AG04450 (cell line): ENCODE measurements at places on chromosomes 4 and X. TPM values are rescaled to one million over a fixed set of nuclear protein-coding genes. Genes with fewer than 3 reads are reported as not detected.

Gene FMR1NB
- not detected in 2 replicates for polyA plus RNA-seq

Gene CYP2U1
- polyA plus RNA-seq: 5.2 and 6.3 TPM in 2 replicates

Gene PDGFC
- 66.8 and 72.7 TPM in 2 replicates for polyA plus RNA-seq

Gene MAP3K15
- 0.35 and 0.38 TPM in 2 replicates for polyA plus RNA-seq

Gene SOX3
- not detected in 2 replicates for polyA plus RNA-seq

Gene TMEM150C
- polyA plus RNA-seq: 0.06 and 0.11 TPM in 2 replicates

Gene CFAP299
- polyA plus RNA-seq: 1.4 and 1.9 TPM in 2 replicates

Gene ZCCHC4
- polyA plus RNA-seq: 11.4 and 13.1 TPM in 2 replicates

Gene EGF
- polyA plus RNA-seq: 0.14 TPM in 2 replicates

Gene ELK1
- polyA plus RNA-seq: 22.4 and 24.1 TPM in 2 replicates

DNA sequence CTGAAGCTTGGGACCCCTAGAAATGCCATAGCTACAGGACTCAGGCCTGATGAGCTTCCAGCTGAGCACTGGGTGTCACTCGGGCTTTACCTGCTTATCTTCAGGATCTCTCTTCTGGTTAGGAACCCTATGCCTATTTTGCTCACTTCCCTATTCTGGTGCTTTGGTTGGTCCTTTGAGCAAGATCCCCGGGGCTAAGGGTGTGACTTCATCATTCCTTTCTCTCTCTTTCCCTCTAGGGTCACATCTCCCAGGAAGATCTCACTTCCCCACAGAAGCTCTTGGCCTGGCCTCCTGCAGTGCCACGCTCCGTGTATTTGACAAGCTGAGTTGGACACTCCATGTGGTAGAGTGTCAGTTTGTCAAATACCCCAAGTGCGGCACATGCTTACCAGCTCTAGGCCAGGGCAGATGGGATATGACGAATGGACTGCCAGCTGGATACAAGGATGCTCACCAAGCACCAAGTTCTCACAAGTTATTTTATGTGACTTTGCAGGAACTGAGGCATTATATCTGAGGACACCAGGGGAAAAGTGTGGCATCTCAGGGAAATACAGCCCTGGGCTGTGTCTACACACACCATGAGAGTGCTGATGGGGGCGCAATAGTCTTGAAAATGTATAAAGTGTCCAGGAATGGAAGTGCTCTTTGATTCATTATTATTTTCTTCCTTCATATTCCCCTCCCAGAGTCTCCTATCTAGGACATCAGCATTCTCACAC, 21.1 kb downstream of the VSIG4 start:
- DNase-seq: no peak

DNA sequence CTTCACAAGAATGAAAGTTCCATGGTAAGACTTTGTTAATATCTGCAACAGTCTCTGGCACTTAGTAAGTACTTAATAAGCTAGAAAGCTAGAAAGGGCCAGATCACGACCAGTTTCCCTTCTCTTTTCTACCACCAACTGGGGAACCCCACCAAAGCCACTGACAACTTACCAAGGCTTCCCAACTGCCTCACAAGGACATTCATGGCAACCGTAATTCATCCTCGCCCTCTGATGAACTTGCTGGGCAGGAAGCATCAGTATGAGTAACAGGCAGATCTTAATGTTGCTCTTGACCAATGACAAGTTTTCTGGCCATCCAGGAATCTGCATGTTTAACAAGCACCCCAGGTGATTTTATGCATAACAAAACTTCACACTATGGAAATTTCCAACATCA, 23.2 kb upstream of the ZCCHC13 start:
- DNase-seq: no peak

DNA sequence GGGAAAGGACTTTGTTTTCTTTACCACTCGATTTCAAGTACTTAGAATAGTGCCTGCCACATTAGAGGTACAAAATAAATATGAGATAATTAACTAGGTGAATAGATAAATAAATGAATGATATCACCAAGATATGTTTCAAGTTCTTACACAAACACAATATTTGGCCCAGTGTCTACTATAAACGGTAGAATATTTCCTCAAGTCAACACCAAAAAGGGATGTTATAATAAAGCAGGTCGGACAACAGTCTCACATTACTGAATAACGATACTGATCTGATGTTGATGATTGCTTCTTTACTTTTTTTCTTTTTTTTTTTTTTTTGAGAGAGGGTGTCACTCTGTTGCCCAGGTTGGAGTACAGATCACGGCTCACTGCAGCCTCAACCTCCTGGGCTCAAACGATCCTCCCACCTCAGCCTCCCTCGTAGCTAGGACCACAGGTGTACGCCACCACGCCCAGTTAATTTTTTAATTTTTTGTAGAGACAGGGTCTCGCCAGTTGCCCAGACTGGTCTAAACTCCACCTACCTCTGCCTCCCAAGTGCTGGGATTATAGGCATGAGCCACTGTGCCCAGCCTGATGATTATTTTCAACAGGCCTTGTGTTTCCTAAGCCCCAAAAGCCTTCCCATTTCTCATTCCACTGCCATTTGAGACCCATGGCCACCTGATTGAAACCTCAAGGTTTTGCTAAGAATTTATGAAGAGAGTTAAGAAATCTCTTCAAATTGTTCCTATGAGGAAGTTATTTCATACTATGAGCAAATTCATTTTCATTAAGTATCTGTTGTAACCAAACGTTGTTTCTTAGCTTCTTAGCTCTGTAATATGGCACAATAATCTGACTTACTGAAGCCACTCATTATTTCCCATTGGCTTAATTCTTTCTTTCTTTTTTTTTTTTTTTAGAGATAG, 2.3 kb downstream of the MANBA start:
- no peak for DNase-seq

- no peak for DNase-seq
Measured at GRCh38 chr4:61824454-61824853, 624.3 kb downstream of the ADGRL3 start.

DNA sequence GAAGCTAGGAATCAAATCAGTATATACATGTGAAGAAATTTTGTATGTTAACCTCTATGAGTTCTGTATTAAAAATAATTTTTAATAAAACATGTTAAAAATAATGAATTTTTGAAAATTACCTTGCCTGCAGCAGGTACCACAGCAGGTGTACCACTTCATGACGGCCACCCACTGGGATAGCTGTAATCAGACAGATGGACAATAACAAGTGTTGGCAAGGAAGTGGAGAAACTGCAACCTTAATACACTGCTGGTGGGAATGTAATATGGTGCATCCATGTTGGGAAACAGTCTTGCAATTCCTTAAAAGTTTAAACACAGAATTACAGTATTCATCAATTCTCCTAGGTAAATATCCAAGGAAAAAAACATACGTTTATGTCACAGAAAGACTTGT, 209.5 kb downstream of the RELL1 start:
- no peak for DNase-seq

- DNase-seq: no peak
Measured at GRCh38 chr4:145345401-145345800, 136.3 kb upstream of the SMAD1 start.

GRCh38 chr4:23890369-23891063, 669 bp upstream of the PPARGC1A start:
- DNase-seq: no peak

- DNase-seq: no peak
Measured at GRCh38 chr4:141898346-141898745, 262.0 kb downstream of the IL15 start.

- no peak for DNase-seq
Measured at GRCh38 chrX:106588801-106589200, 23.0 kb upstream of the RADX start.

GRCh38 chr4:23412701-23413100, 477.1 kb downstream of the PPARGC1A start:
- no peak for DNase-seq

DNA sequence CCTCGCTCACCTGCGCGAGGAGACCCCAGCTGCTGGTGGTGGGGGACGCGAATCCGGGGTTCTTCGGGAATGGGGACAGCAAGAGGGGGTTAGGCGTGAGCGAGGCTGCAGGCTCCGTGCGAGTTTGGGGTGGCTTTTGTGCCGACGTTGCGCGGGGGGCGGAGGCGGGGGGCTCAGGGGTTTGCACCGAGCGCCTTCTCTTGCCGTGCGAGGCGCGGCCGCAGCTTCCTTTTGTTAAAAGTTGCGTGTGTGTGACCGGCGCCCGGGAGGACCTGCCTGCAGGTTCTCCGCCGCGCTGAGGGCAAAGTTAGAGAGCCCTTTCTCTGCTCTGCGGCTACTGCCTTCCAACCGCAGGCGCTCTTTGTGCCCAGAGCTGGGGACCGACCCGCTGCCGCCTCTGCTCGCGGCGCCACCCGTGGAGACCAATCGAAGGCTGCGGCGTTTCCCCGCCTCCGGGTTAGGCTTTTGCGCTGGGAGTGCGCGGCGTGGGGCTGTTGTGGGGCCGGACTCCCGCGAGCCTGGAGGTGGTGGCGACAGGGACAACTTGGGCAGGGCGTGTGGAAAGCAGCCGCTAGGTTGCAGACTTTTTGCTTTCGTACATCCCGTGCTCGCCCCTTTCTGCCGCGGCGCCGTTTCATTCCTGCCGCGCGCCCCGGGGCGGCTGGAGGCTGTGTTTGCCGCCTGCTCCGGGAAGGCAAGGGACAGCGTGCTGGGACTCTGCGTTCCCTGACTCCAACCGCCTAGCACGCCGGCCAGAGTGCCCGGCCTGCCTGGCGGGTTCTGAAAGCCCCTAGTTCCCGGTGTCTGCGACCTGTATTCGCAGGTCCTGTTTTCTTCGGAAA, 716 bp downstream of the KIT start:
- no peak for DNase-seq

- no peak for DNase-seq
Measured at GRCh38 chr4:129346734-129347133, 250.8 kb downstream of the C4orf33 start.

DNA sequence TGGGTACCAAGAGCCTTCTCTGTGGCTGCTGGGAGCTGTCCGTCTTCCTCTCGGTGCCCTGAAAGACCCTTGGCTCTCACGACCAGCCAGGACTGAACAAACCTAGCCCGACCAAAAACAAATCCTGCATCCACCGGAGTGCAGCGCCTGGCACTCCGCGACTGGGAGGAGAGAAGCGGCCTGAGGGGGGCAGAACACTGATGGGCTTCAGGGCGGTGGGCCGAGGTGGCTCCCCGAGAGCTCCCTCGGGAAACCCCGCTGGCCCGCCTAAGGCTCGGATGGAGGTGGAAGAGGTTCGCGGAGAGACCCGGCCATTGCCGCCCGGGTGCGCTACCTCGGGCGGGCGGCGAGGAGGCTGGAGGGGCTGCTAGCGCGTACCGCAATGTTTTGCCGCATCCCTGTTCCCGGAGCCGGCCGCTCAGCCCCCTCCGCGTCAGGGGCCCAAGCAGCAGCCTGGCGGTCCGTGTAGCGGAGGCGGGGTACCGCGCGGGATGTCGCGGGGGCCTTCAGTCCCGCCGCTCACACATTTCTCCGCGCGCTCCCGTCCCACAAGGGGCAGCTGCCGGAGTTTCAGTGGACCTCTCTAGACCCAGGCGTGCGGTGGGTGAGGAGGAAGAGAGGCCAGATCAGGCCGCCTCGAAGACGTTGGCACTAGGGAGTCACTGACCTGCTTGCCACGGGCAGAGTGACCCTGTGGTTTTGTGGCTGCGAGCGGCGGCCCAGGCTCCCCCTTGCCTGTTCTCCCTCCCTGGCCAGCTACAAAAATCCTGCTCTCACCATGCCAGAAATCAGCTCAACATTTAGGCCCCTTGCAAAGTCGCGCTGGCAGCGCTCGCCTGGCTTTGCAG, 2.2 kb downstream of the SLITRK4 start:
- DNase-seq: no peak

DNA sequence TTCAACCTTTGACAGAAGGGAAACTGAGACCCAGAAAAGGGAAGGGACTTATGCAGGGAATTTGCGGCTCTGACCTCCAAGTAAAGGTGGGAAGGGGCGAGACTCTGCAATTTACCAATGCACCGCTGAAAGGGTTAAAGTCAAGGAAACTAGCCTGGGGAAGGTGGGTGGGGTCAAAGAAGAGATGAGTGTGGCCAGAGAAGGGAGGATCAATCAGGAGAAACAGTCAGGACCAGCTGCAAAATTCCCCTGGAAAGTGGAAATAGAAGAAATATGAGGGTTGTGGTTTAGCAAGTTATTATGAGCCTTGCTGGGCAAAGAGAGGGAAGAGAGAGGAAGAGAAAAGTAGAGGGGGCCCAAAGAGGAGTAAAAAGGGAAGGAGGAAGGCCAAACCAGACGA, 30.5 kb downstream of the STARD8 start:
- no peak for DNase-seq

- DNase-seq: no peak
Measured at GRCh38 chrX:154827194-154828015, 7.1 kb downstream of the SMIM9 start.

GRCh38 chr4:187309456-187309855, 585.8 kb upstream of the FAT1 start:
- DNase-seq: peak; percentile 32

DNA sequence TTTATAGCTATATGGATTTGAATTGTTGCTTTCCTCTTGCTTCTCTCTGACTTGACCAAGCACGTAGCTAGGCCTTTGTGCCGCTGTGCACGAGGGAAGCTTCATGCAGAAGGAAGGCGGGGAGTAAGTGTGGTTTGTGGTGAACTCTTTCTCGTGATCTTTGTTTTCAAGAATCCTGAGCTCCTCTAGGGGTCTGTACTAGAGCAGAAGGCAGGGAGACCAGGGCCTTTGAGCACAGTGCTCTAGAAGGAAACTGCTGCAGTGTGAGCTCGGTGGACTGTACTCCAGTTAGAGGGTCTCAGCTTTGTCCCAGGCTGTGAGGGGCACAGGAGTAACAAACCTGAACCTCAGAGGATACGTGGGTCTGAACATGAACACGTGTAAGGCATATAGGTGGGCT, 49.0 kb downstream of the AGA start:
- no peak for DNase-seq

- no peak for DNase-seq
Measured at GRCh38 chr4:94974773-94975172, 217.0 kb downstream of the BMPR1B start.

DNA sequence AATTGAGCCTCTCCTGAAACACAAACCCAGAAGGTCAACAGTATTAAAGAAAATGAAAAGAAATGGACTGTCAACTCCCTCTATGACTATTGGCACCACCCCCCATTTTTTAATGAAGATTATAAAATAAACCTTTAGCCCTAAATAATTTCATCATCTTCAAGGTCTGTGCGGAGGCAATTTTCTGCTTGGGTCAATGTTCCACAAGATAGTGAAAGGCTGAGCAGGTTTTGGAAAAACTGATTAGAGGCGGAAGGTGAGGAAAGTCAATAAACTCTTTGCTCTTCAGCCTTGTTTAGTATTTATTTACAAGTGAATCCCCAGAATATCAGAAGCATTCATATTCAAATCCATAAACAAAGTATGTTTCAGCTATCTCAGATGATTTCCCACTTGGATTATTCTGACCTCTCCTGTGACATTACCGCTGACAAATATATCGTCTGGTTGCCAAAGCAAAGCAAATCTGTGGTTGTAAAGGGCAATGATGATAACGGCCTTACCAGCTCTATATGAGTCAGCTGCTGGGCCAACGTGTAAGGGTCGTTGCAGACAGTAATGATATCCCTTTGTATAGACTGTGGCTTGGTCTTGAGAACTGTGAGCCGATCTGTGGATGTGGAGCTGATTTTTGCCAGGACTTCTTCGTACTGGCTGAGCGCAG, 24.0 kb downstream of the RASGEF1B start:
- no peak for DNase-seq
